ENCODE measurements at places on chromosomes 6 and 20.

GRCh38 chr20:34420146-34420545 lies 57.1 kb downstream of the ITCH start:
- peak; percentile 47 for ATAC-seq

GRCh38 chr6:120303527-120303926 lies 954.0 kb upstream of the MAN1A1 start:
- ATAC-seq: no peak

DNA sequence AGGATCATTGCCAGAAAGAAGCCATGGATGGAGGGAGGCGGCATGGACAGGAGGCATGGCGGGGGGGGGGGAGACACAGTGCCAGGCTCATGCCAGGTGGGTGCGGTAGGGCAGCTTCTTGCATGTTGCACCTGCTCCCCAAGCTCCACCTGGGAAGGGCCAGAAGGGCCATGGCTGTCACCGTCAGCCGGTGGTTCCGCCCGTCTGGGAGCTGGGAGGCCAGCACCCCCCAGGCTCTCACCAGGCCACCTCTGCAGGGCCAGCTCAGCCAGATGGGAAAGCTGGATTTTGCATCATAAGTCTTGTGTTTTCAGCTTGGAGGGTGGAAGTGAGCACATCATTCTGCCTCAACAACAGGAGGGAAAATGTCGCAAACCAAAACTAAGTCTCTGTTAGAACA lies 404.7 kb downstream of the TAF4 start:
- no peak for ATAC-seq

DNA sequence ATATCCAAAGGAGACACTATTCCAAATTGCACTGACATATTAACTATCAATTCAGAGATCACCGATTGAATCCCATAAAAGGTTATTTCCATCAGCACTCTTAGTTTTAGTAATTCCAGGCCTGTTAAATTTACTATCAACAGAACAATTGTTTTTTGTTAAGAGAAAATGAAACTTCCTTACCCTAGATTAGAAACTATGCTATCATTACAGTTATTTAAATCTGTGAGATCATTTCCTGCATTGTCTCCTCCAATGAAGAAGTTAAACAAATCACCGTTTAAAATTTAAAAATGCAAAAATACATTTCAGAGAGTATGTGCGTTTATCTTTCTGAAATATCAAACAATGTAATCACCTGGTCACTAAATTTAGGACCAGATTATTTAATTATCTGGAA lies 57.5 kb downstream of the HIVEP2 start:
- no peak for ATAC-seq

DNA sequence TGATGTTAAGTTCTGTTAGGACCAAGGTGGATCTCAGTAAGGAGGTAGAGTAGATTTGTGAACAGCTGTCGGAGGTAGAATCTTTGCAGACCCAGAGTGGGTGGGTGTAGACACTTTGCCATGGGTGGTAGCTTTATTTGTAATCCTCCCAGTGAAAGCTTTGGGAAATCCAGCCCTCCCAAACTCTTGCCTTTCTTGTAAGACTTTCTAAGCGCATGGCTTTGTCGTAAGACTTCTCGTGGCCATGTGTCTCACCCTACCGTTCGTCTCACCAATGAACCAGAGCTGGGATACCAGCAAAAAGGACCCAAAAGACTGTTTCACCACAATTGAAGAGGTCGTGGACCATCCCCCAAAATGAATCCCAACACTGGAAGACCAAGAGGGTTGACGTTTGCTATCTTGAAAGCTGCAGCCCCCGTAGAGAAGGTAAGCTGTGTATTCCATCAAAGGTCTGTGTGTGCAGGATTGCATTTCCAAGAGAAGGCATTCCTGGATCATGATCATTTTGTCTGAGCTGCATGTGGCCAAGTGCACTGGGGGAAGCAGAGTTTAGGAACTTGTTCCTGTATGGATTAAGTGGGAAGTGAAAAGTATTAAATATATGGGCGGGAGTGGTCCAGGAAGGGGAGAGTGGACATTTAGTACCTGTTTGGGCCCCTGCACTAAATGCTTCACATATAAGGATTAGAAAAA lies 5.8 kb upstream of the TMEM14A start:
- ATAC-seq: no peak

Measured in motor neuron (in vitro differentiated cells).